Non-pigmented ciliary epithelial cell (primary cell): ENCODE measurements at places on chromosomes 2 and 18.

GRCh38 chr2:136101042-136101441 lies 16.9 kb downstream of the CXCR4 start:
- no peak for DNase-seq

DNA sequence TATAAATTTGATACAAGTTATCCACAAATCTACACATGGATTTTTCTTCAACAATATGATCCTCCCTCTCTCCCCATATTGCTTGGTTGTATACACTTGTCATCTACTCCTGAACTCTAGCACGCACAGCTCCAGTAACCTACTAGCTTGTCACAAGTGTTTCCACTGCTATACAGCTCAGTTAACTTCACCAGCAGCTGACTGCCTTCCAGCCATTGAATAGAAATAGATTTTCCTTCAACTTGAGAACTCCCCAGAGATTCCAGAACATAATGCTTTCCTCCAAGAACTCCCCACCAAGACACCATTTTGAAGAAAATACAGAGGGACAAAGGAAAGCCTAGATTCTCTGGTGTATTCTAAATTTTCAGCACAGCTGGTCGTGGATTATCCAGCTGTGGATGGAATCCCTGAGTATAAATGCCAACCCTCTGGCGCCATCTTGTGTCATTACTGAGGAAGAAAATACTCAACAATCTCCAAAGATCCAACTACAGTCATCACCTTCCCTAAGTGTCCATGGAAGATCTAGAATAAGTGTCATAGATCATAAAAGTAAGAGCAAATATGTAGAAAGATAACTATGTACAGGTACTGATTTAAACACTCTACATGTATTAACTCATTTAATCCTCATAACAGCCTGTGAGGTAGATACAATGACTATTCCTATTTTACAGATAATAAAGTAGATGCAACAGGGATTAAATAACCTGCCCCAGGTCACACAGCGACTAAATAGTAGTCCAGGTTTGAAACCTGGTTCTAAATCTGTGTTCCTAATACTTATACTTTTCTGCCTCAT lies 156.7 kb downstream of the ARHGAP28 start:
- DNase-seq = peak; percentile 13

DNA sequence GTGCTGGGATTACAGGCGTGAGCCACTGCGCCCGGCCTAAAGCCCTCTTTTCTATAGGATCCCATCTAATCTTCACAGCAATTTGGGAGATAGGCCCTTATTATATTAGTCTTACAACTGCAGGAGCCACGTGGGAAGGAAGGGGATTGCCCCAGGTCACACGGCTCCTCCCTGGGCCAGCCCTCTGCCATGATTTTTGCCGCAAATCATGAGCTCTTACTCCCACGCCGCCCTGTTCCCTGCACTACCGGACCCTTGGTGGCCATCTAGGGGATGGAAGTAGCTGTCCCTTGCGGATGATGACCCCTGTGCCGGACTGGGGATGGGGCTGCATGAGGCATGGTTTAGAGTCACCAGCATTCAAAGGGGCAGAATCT lies 28.4 kb upstream of the PTMA start:
- DNase-seq = no peak

GRCh38 chr2:3208591-3208990 lies 169.0 kb downstream of the EIPR1 start:
- DNase-seq = no peak

DNA sequence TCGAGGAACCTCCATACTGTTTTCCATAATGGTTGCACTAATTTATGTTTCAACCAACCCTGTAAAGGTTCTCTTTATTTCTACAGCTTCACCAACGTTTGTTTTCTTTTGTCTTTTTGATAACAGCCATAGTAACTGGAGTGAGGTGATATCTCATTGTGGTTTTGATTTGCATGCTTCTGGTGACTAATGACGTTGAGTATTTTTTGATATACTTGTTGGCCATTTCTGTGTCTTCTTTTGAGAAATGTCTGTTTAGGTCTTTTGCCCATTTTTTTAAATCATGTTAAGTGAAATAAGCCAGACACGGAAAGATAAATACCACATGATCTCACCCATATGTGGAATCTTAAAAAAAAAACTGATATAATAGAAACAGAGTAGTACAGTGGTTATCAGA lies 74.8 kb upstream of the SMIM21 start:
- DNase-seq = no peak

- no peak for DNase-seq
Observed at GRCh38 chr2:72893594-72894319, 6.5 kb downstream of the SPR start.

DNA sequence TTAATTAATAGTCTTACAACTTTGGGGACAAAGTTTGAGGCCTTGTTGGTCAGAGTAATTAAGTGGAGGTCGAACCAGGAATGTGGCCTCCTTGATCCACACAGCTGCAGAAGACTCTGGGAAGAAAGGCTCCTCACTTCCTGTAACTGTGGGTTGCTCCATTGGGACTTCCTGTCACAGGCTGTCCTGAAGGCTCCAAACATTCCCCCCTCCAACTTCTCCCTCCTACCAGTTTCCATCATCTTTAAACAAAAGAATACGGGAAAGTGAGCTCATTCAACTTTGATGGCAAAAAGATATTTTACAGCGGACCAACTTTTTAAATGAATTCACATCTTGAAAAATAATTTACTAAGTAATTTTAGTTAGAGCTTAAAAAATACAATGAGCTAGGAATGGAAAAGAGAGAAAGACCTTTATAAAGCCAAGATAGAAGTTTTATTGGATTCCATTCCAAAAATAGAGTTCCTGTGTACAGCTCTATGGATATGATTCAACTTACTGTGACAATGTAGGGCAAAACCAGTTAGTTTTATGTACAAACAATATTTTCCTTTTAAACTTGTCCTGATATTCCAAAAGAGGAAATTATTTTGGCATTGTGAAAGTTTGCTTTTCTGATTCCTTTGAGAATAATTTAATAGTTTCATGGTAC lies 212.0 kb upstream of the NABP1 start:
- DNase-seq = no peak

GRCh38 chr2:227477291-227477690 lies 5.3 kb downstream of the AGFG1 start:
- DNase-seq = no peak

GRCh38 chr18:42778024-42778423 lies 337.5 kb downstream of the RIT2 start:
- DNase-seq = no peak

GRCh38 chr2:47521666-47522285 lies 118.8 kb downstream of the MSH2 start:
- DNase-seq = no peak

DNA sequence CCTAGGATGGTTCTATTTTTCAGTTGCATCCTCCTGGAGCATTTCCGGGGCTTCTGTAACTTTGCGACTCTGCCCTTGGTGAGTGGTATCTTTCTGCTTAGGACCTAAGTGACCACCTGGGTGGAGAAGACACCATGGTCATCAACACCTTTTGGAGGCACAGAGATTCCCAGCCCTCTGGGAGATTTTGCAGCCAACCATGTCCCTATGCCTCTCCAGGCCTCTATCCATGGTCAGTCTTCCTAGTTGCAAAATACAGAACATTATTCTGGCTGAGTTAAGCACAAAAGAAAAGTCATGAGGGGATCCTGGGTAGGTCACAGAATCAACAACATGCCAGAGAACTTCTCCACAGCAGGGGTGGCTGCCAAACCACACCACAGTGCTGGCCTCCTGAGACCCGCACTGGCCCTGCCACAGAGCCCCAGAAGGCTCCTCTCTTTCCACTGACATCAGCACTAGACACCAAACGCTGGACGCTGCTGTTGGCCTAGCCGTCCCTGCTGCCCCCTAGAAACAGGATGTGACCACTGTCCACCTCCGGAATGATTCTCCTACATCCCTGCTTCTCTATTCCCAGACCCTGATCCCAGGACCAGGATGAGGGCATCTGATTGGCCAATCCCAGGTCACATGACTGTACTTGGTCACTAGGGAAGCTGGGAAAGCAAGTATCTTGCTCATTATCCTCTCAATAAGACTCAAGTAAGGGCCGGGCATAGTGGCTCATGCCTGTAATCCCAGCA lies 47.7 kb downstream of the SMAD7 start:
- DNase-seq = no peak

GRCh38 chr18:7958081-7958896 lies 391.2 kb downstream of the PTPRM start:
- DNase-seq = no peak

GRCh38 chr2:130391058-130391871 lies 35.4 kb downstream of the PTPN18 start:
- no peak for DNase-seq

- DNase-seq = no peak
Observed at GRCh38 chr2:152120430-152120829, 21.6 kb upstream of the CACNB4 start.

- no peak for DNase-seq
Observed at GRCh38 chr2:174888146-174888545, 117.0 kb downstream of the CHN1 start.

- no peak for DNase-seq
Observed at GRCh38 chr2:208304157-208304556, 38.1 kb downstream of the PIKFYVE start.

GRCh38 chr2:160494201-160494644 lies 616 bp upstream of the RBMS1 start:
- DNase-seq = no peak

DNA sequence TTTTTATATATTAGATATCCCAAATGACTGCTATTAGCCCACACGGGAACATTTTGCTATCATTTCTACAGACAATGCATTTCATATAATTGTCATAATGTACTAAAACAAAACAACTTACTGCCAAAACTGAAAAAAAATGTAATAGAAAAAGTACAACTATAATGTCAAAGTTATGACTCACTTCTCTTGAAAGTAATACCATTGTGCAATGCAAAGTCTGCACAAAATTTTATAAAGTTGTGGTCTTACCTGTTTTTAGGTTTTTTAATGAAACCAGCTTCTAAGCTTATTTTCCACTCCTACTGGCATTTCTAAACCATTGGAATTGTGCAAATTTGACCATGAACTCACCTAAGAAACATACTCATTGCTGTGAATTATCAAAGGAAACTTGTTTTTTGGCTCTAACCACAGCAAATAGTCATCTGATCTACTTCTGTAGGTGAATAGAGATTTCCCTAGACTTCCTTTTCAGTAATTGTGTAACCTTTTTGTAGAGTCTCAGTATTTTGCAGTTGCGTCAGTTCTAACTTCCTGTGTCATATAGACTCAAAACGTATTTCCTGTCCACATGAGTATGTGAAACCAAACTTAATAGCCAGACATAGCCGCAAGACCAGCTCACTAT lies 31.9 kb upstream of the TFPI start:
- no peak for DNase-seq

- DNase-seq = no peak
Observed at GRCh38 chr2:66903183-66903582, 468.3 kb downstream of the MEIS1 start.

DNA sequence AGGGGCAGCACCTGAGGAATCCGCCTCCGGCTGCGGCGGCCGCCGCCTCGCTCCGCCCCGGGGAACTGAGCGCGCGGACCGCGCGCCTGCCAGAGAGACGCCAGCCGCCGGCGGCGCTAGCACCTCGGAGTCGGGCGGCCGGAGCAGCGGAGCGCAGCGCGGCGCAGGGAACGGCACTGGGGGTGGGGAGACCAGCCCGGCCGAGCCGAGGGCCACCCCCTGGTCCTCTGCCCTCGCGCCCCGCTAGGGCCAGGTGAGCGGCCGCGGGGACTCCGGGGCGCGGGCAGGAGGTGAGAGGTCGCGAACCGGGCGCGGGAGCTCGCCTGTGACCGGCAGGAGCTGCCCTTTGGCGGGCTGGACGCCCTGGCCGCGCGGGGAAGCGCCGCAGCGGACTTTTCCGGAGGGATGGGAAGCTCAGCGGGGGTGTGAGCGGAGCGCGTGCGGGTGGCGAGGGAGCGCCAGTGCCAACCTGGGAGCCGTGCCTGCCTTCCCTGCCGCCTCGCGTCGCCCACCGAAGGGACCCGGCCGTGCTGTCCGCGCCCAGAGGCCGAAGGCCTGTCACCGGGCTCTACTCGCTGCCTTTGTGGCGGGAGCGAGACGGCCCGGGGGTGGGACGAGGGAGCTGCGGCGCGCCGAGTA lies at the start of gene GREB1L:
GREB1L (plus strand) TSS at position 92 of the 639 bp plus-strand sequence. CDS start 141,287 bp downstream, outside the sequence.
- DNase-seq = no peak

DNA sequence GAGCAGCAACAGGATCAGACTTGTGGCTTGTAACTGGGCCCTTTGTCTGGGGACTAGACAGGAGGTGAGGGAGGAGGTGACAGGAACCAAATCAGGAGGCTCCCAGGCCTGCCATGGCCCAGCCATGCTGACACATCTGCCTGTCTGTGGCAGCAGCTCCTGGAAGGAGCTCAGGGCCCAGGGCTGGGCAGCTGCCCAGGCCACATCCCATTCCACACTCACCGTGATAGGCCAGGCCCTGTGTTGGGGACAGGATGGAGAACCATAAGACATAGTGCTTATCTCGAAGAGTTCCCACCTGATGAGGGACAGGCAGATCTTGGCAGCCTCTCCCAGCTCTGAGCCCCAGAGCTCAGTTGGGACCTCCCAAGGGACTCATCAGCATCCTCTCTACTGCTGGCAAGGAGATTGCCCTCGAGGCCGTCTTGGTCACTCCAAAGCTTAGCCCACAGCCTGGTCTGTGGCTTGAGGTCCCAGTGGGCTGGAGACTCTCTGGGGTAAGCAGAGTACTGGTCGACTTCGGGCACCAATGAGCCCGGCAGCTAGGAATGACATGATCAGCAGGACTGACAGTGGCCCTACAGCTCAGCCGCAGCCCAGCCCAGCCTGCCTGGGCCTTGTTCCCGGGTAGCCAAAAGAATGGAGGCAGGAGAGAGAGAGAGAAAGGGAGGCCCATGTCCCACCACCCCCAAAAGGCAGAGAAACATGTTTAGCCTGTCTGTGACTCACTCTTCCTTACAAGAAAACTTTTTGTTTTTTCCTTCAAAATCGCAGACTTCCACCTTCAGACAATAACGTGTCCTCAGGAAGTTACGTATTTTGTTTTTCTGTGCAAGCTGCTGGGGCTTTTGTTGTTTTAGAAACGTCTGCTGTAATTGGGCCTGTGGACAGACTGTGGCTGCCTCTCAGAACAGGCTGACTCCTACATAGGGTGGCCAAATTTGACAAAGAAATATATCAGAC lies 82.1 kb downstream of the HS1BP3 start:
- DNase-seq = no peak

DNA sequence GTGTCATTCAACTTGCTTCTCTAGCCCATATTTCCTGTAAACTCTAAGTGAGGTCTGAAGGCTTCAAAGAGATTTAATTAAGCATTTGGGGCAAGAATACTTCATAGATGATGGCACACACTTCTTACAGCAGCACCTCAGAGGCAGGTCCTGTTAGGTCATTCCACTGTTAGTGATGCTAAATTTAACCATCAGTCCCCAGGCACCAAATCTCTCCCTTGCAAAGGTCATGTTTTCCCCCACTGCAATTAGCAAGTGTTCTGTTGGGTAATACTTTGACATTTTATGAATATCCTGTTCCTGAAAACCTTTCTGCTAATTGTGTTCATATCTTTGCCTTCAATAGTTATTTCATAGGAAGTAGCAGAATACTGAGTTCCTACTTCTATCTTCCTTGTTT lies 117.0 kb downstream of the STK39 start:
- no peak for DNase-seq

- DNase-seq = no peak
Observed at GRCh38 chr18:650428-650858, 7.0 kb upstream of the TYMS start.
